ENCODE measurements at places on chromosomes 5 and 9.

DNA sequence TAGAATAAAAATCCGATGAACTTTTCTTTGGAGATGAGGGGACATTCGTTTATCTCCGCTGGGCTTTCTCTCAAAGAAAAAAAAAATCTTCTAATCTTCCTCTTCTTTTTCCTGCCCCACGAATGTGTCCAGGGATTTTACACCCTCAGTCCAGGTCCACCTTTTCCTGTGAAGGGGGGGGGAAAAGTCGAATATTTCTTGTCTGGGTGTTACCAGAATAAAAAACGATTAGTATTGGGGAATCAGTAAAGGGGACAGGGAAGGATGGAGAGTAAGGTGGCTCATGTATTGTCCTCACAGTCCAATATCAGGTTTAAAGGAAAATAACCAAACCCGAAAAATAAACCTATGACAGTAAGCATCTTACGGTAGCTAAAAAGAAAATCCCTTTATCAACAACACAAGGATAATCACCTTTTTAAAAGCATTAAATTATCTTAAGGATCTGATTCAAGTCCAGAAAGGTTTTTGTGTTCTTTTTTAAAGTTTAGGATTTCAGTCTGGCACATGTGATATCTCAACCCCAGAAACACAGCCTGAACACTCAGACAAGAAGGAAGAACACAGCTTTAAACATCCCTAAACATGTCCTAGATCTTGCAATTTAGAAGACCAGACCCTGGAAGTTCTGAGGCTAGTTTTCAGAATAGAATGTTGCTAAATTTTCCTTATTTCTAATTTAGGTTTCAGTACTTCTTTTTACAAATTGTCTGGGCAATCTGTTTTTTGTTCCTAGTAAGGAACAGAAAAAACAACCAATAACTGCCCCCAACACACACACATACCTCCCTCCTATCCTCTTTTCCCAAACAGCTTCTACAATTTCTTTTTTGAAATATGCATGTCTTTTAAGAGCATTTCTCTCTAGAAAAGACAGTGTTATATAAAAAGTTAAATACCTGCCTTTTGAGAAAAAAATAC lies 1.2 kb downstream of the ZNF608 start:
- DNase-seq = no peak

- no peak for DNase-seq
Observed at GRCh38 chr5:8958602-8959001, 587.3 kb downstream of the SEMA5A start.

GRCh38 chr9:126721564-126721981 lies 83.3 kb upstream of the ZBTB43 start:
- DNase-seq = no peak

DNA sequence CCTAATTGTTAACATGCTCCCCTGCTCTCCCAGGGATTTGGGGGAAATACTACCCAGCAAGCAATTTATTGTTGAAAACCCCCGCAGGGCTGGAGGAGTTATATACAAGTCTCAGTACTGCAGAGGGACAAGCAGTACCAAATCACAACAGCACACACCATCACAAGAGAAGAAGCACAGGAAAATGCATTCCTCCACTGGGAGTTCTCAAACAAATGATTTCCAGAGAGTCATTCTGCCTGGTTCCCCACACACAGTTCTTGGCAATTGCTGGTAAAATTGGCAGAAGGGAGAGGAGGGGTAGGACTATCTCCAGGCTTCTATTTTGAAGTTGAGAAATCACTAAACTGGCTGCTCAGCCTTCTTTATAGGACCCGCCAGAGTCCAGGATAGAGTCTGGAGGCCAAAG lies 16.8 kb downstream of the SIL1 start:
- DNase-seq = no peak

- DNase-seq = no peak
Observed at GRCh38 chr5:88558366-88558765, 289.7 kb upstream of the TMEM161B start.

- DNase-seq = no peak
Observed at GRCh38 chr9:68455451-68455850, 85.2 kb downstream of the TMEM252 start.

GRCh38 chr9:130354806-130355205 lies 89.2 kb downstream of the HMCN2 start:
- DNase-seq = no peak

DNA sequence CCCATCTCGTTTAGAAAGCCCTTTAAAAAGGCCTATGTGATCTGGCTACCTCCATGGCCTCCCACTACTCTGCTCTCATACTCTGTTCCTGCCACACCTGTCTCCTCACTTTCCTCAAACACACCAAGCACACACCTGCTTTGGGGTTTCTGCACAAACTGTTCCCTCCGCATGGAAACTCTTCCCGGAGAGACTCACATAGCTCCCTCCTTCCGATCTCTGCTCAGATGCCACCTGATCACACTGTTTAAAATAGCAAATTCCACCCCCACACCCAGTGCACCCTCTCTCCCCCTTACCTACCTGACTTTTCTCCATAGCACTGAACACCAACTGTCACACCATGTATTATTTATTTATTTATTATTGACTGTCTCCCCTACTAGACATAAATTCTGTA lies 84.0 kb upstream of the NR4A3 start:
- no peak for DNase-seq

DNA sequence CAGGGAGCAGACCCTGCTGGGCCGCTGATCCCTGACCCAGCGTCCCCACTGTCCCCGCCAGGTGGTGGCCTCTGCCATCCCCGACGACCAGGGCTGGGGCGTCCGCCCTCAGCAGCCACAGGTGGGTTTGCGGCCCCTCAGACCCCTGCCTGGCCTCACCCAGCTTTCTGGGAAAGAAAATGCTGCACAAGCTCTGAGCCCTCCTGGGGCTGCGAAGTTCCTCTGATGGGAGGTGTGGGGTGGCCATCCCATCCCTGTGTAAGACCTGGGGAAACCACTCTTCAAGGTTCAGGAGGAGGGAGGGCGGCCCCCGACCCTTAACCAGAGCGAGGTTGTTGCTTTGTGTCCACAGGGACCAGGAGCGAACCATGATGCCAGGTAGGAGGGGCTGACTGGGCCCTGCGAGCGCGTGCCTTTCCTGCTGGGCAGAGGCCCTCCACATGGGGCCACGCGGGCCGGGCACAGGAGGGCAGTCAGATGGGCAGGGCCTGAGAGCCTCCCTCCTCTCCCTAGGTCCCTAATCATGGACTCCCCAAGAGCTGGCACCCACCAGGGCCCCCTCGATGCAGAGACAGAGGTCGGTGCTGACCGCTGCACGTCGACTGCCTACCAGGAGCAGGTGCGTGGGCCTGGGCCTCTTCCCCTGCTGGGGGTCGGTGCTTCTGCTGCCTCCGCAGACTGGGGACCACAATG lies 7.7 kb downstream of the NOXA1 start:
- DNase-seq = no peak

GRCh38 chr5:34499001-34499734 lies 157.0 kb upstream of the RAI14 start:
- DNase-seq = no peak

GRCh38 chr9:85927076-85927475 lies 13.9 kb upstream of the NAA35 start:
- DNase-seq = no peak

DNA sequence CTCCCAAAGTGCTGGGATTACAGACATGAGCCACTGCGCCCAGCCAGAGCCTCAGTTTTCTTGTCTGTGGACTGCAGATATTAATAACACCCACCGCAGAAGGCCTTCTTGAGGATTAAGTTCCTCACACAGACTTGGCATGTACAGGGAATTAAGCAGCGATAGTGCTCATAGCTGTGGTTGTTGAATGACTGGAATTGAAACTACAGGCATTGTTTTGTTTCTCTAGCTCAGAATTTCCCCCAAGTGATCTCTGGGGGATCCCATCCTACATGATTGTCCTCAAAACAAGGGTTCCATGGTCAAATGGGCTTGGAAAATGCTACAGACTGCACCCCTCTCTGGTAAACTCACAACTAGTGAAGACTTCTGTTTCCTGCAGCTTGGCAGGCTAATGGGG lies 44.2 kb upstream of the TDRD7 start:
- no peak for DNase-seq

DNA sequence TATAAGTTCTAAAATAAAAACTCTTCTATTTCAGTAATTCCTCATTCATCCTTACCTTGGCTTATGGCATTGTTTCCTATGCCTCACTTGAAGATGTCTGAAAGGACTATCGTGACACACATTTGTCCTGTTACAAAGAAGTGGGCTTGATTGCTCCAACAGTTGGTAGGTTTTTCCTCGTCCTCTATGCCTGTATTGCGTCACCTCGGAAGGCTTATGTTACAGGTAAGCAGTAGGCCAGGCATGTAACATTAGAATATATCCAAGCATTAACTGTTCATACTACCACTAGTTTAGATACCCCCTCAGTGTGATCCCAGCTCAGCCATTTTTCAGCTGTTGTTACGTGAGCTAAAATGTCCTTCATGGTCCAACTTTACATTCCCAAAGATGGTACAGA lies 116.7 kb downstream of the MLLT3 start:
- DNase-seq = no peak

- no peak for DNase-seq
Observed at GRCh38 chr5:140340605-140341121, 5.7 kb downstream of the HBEGF start.

- no peak for DNase-seq
Observed at GRCh38 chr5:78675956-78676730, 27.6 kb upstream of the LHFPL2 start.

DNA sequence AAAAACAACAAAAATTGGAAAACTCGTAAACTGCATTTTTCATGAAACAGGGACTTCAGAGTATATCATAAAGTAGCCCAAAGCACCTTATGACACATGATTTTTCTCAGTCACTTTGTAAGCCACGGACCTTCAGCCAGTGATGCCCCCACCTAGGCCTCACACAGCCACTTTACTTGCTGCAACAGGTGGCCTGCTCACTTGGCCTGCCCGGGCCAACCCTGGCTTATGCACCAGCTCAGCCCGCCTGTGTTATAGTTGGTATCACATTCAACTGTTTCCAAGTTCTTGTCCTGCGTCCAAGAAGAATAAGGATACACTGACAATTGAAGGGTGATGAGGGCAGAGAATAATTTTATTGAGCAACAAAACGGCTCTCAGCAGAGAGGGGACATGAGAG lies 219.2 kb downstream of the FER start:
- no peak for DNase-seq

- no peak for DNase-seq
Observed at GRCh38 chr5:14155075-14155474, 11.9 kb downstream of the TRIO start.

All from stimulated activated CD4-positive, alpha-beta T cell treated with anti-CD3 and anti-CD28 coated beads, Interleukin-1b, Interleukin-23, amount 100 ng/mL, for 1 hour (primary cell).